Stimulated activated CD8-positive, alpha-beta memory T cell treated with anti-CD3 and anti-CD28 coated beads, Interleukin-4, amount 100 ng/mL, for 4 hours (primary cell): ENCODE measurements at places on chromosomes 5 and 9.

- DNase-seq, result no peak
Observed at GRCh38 chr5:78881884-78882283, 103.2 kb downstream of the ARSB start.

DNA sequence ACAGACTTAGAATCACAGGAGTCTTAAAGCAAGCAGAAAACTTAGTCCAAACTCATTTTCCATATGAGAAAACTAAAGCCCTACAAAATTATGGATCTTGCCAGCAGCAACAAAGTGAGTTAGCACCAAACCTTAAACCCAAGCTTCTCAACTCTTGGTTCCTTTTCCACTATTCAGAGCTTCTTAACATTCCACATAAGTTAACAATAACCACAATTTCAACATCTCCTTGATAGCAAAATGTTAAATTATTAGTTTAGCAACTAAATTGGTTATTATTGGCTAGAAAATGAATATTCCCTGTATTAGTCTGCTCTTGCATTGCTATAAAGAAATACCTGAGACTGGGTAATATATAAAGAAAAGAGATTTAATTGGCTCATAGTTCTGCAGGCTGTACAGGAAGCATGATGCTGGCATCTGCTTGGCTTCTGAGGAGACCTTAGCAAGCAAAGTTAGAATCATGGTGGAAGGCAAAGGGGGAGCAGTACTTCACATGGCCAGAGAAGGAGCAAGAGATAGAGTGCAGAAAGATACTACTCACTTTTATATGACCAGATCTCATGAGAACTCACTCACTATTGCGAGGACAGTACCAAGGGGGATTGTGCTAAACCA, 26.2 kb upstream of the ARSB start:
- no peak for DNase-seq

DNA sequence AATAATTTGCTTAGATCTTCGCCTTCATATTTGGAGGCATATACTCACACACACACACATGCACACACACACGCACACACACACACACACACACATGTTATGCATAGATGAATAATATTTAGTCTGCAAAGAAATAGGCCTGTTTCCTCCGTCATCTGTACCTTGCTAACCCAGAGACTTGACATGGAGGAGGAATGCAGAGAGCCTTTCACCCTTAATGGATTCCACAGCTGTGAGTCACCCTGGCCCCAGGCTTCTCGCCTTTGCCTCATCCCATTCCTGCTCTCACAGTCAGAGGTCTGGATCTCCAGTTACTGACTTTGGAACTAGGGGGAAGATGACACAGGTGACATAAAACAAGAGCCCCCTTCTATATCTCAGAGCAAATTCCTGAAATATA, 29.7 kb downstream of the ZNF462 start:
- no peak for DNase-seq

- no peak for DNase-seq
Observed at GRCh38 chr5:2755076-2755680, 3.7 kb upstream of the IRX2 start.

- no peak for DNase-seq
Observed at GRCh38 chr5:36040651-36041536, 25.8 kb downstream of the UGT3A2 start.

GRCh38 chr5:150149618-150150017, 6.0 kb downstream of the PDGFRB start:
- no peak for DNase-seq

GRCh38 chr5:115941051-115941675, 21.1 kb upstream of the LVRN start:
- DNase-seq, result no peak

- DNase-seq, result no peak
Observed at GRCh38 chr5:146849694-146850303, 28.8 kb downstream of the PPP2R2B start.

GRCh38 chr5:118407958-118408357, 580.4 kb downstream of the DTWD2 start:
- DNase-seq, result no peak

- DNase-seq, result no peak
Observed at GRCh38 chr5:109028608-109029299, 281.1 kb downstream of the FER start.

- no peak for DNase-seq
Observed at GRCh38 chr5:158212237-158212636, 353.3 kb upstream of the CLINT1 start.

- no peak for DNase-seq
Observed at GRCh38 chr9:83036043-83036442, 26.9 kb downstream of the RASEF start.

GRCh38 chr9:104795082-104795481, 31.2 kb downstream of the NIPSNAP3B start:
- DNase-seq, result no peak

DNA sequence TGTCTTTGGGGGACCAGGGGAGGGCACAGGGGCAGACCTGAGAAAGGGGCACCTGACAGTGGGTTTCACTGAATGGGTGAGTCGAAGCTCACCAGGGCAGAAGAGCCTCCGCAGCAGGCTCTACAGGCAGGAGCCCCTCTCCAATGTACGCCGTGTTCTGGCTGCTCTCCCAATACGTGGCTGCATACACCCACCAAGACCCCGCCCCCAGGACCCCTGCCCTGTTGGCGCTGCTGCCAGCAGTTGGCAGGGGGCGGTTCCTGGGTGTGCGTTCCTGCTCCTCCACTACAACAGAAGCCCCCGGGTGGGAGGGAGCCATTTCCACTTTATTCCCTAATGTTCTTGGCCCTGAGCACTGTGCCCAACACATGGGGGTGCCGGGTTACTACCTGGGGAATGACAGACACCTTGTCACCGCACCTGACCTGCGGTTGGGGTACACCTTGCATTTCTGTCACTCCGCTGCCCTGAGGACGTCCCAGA, 30.3 kb downstream of the SARDH start:
- no peak for DNase-seq

- no peak for DNase-seq
Observed at GRCh38 chr5:167801999-167802398, 489.4 kb upstream of the WWC1 start.

DNA sequence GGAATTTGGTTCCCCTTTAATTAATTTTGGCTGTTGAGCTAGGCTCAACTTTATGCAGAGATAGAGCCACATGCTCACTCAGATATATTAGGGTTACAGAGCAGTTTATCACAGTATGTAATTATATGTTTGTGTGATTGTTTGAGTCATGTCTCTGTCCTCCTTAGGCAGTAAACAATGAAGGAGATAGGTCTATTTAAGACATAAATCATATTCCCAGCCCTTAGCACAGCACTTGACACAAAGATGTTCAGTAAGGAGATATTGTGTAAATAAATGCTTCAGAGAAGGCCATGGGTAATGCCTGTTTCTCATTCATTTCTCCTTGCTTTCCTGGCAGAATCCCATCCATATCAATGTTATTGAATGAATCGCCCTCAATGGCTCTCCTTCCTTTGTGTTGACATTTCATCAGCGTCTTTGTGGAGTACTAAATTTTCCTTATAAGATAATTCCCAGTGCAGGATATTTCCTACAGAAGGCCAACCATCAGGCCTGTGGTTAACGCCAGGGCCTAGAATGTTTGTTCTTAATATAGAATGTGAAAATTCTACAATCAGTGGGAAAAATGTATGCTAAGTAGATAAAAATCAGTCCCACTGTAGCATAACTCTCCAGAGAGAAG, 408.0 kb downstream of the EBF1 start:
- no peak for DNase-seq

DNA sequence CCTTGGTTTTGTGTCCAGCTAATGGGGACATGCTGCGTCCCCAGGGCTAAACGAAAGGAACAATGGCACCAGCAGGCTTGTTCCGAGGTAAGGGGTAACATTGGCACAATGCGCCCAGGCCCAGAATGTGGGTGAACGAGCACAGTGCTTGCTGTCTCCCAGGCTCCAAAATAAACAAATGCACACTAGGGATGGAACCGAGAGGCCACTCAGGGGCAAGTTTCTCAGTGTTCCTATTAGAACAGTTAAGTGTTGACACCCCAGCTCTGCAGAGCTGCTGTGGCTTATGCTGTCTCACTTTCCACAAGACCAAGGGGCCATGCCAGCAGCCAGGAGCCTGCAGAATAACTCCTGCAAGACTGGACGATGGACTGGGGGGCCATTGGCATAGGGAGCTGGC, 492.4 kb downstream of the GADD45G start:
- DNase-seq, result no peak

DNA sequence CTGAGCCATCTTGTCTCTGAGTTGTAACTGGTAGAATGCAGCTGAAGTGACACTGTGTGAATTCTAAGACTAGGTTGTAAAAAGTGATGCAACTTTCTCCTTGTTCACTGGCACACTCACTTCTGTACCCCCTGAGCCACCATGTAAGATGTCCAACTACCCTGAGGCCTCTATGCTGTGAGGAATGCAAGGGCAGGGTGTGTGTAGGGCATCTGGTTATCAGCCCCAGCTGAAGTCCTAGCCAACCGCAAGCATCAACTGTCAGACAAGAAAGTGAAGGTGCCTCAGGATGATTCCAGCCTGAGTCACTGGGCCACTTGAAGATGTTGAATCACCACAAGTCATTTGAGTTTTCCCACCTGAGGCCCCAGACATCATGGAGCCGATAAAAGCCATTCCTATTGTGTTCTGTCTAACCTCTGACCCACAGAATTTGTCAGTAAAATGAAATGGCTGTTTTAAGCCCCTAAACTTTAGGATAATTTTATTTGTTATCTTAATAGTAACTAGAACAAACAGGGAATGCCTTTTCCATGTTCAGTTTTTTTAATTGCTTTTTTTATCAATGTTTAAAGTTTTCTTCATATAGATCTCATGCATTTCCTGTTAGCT, 18.7 kb upstream of the RHOBTB3 start:
- DNase-seq, result no peak
